ENCODE measurements at places on chromosomes 13 and 19.

GRCh38 chr13:78133511-78133910, 214.9 kb upstream of the EDNRB start:
- DNase-seq: no peak

DNA sequence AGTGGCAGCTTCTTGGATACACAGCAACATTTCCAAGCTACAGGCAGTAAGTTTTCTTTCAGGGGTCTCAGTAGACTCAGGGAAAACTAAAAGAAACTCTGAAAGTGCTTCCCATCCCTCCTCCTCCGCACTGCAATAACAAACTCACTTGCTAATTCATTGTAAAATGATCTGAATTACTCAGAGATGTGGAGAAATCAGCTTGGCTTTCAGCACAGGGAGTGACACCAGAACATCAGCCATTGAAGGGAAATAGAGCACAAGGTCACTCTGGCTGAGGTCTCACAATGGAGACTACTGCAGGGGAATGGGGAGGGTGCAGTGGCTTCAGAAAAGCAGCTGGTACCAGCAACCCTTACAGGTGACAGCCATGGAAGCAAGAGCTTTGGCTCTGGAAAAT, 137.3 kb upstream of the SERP2 start:
- no peak for DNase-seq

GRCh38 chr13:66689037-66689619, 541.0 kb downstream of the PCDH9 start:
- no peak for DNase-seq

DNA sequence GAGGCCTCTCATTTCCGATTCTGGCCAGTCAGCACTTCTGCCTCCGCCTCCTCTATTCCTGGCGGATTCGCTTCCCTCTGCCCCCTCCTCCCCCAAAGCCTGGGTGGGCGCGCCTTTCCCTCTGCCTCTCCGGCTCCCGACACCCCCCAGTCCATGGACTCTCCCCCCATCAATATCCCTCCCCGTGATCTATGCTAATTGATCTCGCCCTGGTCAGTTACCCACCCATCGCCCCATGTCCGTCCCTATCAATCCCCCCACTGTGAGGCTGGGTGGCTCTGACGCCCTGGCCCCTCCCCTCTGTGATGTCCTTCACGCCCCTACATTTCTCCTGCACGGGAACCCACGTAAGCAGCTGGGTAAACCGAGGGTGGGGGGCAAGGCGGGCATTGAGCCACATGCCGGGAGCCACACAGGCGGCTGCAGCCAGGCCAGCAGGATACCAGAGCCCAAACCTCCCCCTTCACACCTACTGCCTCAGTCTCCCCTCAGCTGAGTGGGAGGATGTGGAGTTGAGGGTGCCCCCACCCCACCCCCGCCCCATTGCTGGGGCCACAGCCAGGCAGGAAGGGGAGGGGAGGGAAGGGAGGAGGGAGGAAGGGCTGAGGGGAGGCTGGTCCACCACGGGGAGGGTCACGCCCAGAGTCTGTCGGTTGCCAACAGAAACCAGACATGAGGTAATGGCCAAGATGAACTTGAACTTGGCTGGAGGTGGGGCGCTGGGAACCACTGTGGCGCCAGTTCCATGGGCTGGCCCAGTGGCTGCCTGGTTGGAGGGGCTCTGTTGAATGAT, 21.0 kb downstream of the SMIM24 start:
- no peak for DNase-seq

GRCh38 chr19:45098521-45099466, 5.8 kb downstream of the PPP1R37 start:
- no peak for DNase-seq

DNA sequence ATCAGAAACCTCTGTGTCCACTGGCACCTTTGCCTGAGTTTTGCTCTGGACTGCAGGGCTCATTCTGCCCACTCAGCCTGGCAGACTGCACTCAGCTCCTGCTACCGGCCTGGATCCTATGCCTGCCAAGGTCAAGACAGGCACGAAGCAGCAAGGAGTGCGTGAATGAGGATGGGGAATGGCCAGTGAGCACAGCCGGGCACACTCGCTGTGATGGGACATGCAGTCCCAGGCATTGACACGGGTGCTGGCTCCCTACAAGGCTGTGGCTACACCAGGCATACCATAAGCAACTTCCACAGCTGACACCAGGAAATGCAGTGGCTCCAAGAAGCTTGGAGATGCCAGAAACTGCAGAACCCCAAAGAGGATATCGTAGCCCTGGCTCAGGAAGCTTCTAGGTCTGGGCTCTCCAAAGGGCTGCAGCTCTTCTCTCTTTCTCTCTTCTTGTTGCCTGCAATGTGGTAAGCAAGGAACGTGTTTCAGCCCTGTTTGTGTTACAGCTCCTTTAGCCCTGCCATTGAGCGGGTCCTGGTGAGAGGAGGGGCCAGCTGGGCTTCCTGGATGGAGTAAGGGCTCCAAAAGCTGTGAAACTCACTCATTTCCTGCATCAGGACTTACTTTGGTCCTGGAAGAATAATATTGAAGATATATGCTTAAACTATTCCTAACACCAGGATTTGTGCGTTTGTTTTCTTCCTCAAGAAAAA, 832.6 kb upstream of the SLITRK5 start:
- DNase-seq: no peak

- no peak for DNase-seq
Measured at GRCh38 chr13:99956473-99957349, 14.9 kb downstream of the ZIC5 start.

DNA sequence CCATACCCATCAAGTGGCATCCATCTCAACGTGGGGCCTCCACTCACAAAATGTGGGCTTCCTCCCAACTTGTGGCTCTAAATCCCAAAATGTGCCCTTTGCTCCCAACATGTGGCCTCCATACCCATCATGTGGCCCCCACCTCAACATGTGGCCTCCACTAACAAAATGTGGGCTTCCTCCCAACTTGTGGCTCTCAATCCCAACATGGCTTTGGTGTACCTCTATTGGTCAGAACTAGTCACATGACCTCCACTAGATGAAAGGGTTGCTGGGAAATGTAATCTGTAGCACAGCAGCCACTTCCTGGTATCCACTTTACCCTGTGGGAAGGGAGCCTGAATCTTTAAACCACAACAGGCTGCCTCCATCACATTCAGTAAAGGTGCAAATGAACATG, 10.1 kb upstream of the ACER1 start:
- no peak for DNase-seq

- no peak for DNase-seq
Measured at GRCh38 chr13:84137292-84137691, 255.0 kb upstream of the SLITRK1 start.

DNA sequence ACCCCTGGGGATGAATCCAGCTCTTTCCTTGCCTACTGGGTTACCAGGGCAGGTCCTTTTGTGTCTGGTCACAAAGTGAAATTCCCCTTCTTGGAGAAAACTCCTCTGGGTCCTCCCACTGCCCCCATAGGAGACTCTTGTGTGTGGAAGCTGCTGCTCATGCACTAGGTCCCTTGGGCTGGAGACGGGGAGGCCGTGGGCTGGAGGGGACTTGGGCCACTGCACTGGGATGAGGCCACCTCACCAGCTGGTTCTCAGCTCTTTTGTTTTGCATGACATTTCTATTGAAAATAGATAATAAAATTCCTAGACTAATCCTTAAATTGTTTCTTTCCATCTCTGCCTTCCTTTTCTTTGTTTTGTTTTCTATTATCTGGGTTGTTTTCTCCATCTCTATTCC, 62.4 kb downstream of the TEX29 start:
- no peak for DNase-seq

- DNase-seq: no peak
Measured at GRCh38 chr19:15283141-15283883, 49.0 kb downstream of the BRD4 start.

DNA sequence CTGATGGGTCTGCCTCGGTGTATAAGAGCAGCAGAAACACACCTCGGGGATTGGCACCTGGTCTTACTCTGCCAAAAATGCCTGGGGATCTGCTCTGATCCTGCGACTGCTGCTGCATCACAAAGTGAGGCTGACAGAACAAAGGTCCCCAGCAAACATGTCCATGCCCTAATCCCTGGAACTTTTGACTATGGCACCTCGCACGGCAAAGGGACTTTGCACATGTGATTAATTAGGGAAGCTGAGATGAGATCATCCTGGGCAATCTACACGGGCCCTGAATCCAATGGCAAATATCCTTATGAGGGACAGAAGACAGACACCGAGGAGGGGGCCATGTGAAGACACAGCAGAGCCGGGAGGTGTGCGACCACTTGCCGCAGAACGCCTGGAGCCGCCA, 8.5 kb downstream of the GGACT start:
- no peak for DNase-seq

DNA sequence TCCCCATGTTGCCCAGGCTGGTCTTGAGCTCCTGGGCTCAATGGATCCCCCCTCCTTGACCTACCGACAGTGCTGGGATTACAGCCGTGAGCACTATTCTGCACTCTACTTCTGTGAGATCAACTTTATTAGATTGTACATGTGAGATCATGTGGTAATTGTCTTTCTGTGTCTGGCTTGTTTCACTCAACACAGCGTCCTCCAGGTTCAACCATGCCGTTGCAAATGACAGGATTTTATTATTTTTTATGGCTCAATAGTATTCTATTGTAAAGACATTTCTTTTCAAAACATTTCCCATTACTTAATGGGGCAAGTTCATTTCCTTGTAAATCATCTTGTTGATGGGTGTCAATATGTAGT, 1.5 kb upstream of the OBI1 start:
- DNase-seq: no peak

DNA sequence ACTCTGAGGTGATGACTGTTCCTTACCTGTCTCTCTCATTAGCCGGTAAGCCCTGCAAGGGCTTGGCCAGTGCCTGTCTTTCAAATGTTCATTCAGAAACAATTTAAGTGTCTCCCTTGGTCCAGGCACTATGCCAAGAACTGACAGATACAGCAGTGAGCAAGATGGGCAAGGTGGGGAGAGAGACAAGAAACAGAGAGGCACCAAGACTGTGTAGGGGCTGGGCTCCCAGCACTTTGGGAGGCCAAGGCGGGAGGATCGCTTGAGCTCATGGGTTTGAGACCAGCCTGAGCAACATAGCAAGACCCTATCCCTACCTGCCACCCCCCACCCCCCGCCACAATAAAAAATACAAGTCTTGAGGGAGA, 1.3 kb upstream of the CCNE1 start:
- no peak for DNase-seq

GRCh38 chr13:43222086-43222485, 198.7 kb downstream of the DNAJC15 start:
- DNase-seq: no peak

- DNase-seq: no peak
Measured at GRCh38 chr13:50226515-50227155, 211.4 kb downstream of the KCNRG start.

- DNase-seq: no peak
Measured at GRCh38 chr13:55570371-55570770, 1570.3 kb upstream of the PRR20A start.

- no peak for DNase-seq
Measured at GRCh38 chr13:51624695-51625345, 40.6 kb downstream of the WDFY2 start.

DNA sequence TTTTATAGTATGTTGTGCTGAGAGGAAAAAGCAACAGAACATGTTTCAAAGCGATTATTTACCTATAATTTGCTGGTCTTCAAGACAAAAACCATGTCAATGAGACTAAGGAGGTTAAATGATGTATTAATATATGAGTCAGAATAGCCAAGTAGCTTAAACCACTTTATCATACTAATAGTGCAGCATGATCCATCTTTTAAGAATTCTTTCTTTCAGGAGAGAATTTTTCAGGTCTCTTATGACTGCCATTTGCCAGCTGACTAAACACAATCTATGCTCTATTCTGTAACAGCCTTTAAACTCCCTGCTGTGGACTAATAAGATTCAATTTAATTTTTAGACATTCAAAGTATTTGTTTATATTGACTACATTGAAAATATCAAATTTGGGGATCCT, 93.7 kb downstream of the TRPC4 start:
- no peak for DNase-seq

- DNase-seq: no peak
Measured at GRCh38 chr13:26605845-26606244, 48.4 kb downstream of the WASF3 start.

DNA sequence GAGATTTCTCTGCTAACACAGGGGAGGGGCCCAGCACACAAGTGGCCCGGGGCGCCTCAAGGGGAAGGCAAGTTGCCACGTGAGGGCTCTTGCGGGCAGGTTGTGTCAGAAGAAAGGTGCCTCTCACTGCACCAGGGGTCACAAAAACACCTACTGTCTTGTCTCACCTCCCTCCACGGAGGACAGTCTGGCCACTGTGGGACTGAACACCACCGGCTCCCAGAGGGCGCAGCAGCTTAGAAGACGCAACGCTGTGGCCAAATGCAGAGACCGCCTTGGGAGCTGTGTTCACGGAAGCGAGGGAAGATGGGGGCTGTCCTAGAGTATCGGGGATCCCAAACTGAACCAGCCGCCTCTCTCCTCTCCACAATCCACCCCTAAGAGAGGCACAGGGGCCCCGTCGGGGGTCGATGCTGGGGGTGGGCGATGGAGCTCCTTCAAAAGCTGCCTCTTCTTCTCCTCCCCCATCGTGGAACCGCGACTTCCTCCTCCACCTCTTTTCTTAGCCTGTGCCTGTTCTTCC, 177.5 kb downstream of the FOXO1 start:
- DNase-seq: no peak

DNA sequence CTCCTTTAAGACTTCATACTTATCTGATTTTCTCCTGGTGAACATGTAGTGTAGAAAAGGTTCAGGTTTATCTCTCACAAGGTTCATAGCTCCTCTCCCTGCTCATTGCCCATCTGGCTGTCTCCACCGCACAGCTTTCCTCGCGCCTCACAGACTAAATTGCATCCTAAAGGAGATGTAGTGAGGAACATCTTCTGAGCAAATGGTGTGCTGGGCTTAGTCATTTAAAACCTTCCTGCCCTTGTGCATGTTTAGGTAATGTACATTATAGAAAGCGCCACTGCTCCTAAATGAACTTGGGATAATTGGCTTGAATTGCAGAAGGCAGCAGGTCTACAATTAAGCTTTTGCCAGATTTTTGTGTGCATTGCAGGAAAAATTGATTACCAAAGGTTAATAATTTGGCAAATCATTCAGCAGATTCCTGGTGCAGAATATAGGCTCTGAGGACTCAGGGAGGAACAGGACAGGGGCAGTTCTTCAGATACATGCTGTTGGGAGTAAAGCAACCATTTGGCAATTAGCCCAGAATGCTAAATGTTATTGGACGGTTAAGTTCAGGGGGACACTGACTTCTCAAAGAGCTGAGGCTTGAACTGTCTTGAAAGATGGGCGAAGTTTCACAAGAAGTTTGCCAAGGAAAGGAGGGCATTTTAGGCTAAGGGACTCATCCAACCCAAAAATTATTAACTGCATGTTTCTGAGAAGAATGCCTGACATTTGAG, 108.4 kb upstream of the CLDN10 start:
- no peak for DNase-seq

- peak; percentile 64 for DNase-seq
Measured at GRCh38 chr19:43773725-43774102, 7.1 kb downstream of the KCNN4 start.

- no peak for DNase-seq
Measured at GRCh38 chr19:41373993-41374392, 2.3 kb upstream of the TMEM91 start.
